ENCODE measurements at places on chromosomes 7 and 10.

DNA sequence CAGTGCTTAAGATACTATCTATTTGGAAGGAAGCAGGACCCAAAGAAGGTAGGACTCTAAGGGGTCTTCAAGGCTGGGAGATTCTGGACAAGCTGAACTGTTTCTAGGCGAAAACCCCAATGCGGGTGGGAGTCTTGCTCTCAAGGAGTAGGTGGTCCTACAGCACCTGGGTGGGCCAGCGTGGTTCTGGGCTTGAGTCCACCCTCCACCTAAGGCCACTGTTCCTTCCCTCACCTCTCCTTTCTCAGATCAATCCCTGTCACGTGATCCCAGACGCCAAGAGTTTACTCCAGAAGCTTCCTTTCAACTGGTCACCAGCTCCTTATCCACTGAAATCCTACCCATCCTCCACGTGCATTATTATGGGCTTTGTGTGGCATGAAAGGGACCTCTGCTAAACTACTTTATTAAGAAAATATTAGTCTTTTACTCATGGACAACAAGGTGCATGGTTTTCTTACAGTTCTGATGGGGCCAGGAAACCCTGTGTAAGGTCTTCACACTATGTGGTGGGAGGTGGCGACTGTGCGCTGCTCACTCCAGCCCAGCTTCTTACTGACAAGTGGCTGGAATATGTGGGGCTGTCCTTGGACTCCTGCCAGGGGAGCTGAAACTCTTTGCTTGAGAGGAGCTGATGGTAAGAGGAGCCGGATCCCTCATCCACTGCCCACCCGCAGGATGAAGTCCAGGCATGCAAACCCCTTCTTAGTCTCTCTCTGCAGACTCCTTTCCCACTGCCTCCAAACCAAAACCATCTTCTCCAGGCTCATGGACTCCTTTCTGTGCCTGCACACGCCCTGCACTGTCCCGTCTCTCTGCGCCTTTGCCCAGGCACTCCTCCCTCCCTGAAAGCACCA lies 1.6 kb downstream of the ZNF746 start:
- no peak for DNase-seq

GRCh38 chr10:116521424-116522290 lies 24.1 kb upstream of the PNLIP start:
- no peak for DNase-seq

DNA sequence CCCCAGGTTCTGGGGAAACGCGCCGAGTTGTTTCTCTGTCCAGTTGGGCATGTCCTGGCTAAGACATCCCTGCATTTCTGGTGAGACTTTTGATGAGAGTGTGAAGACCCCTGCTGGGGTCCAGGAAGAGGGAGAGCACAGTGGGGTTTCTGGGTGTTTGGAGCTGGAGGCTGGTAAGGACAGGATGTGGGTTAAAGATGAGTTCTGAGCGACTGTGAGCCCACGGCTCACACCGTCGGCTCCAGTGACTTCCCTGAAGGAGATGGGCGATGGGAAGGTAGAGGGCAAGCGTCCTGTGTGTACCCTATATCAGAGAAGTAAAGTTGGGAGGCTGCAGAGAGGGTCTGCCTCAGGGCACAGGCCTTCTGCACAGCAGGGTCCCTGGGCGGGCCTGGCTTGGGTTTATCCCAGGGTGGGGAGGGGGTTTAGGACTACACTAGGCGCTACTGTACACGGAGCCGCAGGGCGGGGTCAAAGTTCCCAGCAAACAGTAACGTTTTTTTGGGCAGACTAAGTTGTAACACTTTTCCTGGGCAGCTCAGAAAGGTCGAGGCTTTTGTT lies 3.6 kb downstream of the EMX2 start:
- no peak for DNase-seq

GRCh38 chr7:14501436-14501835 lies 401.1 kb downstream of the DGKB start:
- DNase-seq, result no peak

GRCh38 chr7:155296006-155296787 lies 1.5 kb upstream of the INSIG1 start:
- no peak for DNase-seq

- no peak for DNase-seq
Observed at GRCh38 chr7:102117743-102118142, 168.9 kb upstream of the SH2B2 start.

DNA sequence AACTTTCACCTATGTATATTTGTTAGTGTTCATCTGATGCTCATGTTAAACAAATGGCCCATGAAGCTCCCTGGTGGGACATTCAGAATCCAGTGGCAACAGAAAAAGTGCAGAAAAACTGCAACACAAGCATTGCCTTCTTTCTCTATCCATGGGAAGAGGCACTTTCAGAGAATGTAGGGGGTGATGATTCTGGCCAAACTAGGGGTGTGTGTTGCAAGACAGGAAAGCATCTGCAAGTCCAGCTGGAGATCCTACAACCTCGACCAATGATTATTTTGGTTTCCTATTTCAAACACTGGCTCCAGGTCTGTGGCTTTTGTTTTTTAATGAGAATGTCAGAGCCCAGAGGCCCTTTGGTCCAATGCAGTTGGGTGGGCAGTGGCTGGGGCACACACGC lies 198.7 kb downstream of the CXCL12 start:
- no peak for DNase-seq

DNA sequence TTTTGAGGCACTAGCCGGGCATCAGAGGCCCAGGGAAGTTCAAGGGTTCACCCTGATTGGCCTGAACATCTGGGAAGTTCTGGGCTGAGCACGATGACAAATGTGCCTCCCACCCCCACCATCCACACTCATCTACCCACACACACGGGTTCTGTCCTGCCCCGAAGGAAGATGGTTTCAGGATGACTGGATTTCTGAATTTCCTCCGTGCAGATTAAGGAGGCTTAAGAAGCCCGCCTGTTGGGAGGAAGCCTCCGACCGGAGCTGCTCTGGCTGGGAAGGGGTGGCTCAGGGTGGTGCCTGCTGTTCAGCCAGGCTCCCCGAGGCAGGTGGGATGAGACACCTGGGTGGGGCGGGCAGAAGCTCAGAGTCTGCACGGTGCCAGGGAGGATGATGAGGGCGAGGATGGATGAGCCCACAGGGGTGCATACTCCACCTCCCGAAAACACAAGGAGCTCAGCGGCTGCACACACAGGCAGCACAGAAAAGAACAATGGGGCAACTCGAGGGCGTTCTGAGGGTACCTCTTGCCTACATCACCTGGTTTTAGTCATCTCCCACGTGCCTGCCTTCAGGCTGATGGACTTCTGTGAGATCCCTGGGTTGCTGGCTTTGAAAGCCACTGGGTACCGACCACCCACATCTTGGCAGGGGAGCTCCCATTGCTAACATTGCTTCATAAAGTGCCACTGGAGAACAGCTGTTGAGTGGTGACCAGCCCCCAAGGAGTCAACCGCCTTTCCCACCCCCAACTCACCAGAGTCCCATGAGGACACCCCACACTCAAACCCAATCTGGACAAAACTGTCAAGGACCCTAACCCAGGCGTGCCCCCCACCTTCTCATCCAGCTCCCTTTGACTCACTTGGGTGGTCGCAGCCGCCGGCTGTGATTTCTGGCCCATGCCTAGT lies 41.2 kb downstream of the CALML3 start:
- no peak for DNase-seq

DNA sequence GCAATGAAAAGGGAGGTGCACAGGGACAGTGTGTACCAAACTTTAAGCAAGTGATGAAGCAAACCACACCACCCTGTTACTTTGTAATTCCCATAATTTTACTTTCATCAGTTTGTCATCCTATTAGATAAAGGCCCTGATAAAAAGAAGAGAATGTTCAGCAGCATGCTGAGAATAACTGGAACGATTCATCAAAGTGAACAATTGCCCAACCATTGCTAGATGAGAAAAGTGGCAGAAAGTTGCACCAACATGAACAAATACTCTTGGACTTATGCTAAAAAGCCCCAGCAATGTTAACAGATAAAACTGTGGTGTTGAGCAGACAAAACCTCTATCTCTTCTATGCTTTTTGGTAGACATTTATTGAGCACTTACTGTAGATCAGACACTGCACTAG lies 75.5 kb upstream of the PCGF5 start:
- DNase-seq, result no peak

DNA sequence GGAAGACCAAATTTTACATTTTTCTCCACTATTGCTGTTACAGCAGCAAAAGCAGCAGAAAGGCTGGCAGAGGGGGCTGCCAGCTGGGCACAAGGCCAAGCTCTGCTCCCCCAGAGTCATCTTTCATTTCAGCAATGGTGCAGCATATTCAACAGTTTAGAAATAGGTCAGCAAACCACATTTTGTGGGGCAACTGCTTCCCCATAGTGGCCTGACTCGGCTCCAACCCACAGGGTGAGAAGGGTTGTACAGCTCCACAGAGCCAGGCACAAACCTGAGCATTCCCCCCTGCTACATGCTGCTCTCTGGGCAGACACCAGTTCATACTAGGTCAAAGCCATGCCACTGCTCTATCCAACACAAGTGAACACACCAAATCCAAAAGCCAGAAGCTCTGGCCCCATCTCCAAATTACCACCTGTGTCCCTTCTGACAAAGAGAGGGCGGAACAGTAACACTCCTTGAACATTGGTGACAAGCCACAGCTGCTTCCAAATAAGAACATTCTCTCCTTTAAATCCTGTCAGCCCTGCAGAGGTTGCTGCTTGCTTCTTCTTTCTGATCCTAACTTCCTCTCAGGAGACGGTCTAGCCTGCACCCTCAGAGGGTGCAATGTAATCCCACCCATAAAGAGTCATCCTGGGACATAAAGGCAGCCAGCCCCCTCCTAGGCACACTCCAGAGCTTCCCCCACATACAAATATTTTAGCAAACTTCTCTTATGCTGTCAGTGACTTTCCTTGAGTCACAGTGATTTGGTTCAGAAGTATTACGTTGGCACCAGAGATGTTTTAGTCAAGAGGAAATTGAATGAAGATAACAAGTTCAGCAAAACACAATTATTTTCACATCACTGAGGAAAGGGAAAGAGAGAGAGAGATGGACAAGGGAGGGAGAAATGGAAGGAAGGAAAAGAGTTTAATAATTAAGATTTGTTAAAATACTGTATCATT lies 39.0 kb upstream of the SLIT1 start:
- no peak for DNase-seq

DNA sequence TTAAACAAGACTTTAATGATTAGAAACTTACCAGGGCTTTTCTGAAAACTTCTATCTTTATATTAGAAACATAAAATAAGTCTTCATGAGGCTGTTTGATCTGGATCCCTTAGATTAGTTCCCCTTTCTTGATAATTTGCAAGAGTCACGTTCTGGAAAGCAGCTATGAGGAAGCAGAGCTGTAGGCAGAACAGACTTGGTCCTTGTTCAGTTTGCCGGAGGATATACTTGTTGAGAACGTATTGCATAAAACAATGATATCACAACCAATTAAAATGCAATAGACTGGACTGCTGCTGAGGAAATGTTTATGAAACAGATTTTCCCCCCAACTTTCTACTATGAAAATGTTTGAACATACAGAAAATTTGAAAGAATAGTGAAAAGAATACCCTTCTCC lies 2.8 kb downstream of the SAMD9L start:
- no peak for DNase-seq

DNA sequence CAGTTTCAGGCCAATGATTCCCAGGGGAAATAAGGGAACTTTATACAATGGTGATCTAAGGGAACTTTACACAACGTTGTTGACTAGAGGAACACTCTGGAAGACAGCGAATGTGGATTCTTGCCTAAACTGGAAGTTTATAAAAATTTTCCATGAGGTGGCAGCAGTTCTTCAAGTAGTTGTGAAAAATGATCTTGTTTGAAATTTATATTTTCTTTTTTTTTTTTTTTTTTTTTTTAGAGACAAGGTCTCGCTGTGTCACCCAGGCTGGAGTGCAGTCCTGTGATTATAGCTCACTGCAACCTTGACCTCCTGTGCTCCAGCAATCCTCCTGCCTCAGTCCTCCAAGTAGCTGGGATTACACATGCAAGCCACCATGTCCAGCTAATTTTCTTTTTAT lies 32.1 kb upstream of the GTF2I start:
- DNase-seq, result no peak

DNA sequence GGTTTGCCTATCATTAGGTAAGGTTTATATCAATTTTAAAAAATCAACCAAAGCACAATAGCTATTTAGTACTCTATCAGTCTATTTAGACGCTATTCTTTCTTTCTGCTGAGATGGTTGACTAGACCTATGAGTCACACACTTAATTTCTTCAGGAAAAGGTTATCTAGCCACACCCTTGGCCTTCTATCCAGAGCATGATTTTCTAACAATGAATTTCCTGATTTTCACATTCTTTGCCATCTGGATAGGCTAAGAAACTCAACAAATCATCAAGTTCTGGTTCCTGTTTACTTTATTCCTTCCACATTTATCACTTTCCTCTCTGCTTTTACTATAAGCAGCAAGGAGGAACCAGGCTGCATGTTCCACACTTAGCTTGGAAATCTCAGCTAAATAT lies 8.1 kb downstream of the PRPS1L1 start:
- DNase-seq, result no peak

- DNase-seq, result no peak
Observed at GRCh38 chr10:117804470-117805011, 242.2 kb downstream of the RAB11FIP2 start.

DNA sequence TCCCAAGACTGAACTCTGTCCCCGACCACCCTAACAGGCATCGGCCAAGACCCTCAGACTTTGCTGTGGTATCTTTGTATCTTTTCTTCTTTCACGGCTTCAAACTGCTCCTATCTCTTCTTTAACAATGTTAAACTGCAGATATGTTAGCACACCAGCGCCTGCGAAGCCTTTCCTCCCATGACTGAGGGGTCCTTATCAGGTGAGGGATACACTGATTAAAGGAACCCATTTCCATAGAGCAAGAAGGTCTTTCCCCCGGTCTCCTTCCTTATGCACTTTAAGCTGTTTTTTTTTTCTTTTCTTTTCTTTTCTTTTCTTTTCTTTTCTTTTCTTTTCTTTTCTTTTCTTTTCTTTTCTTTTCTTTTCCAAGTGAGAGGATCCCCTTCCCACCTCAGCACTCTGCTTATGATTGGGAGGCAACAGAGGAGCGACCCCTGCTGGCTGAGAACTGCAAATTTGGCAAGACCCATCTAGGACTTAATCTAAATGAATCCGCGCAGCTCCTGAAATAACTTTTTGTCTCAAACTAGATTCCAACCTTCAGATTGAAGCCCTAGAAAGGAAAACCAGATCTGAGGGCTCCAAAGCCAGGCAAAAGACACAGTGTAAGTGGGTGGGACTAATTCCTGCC lies 109.9 kb downstream of the ITGB8 start:
- no peak for DNase-seq

DNA sequence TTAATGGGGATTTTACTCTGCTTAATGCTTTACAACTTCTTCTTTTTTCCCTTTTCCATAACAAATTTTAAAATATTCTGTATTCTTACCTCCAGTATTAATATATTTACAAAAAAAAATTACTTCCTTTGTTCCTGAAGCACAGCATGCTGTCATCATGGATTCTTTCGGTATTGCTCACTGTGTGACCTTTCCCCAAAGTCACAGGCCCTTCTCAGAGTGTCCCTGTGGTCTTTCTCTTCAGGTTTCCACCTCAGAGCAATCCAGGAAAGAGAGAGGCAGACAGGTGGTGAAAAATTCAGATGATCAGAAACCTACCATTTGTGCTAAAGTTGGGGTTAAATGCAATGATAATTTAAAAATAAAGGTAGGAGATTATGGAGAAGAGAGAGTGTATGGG lies 13.0 kb downstream of the AOAH start:
- DNase-seq, result no peak

All from cortex of kidney (tissue), 1 donor.